ENCODE measurements at places on chromosomes 2 and 18.
A peak's percentile ranks its signal among the peaks of the same experiment; 100 is the strongest.

GRCh38 chr2:134457765-134458472 is 204.0 kb downstream of the MGAT5 start:
- no peak for DNase-seq

- no peak for DNase-seq
These were observed 729.8 kb upstream of the SOX11 start for GRCh38 chr2:4962419-4962818.

GRCh38 chr2:99554238-99554637 is 64.4 kb upstream of the REV1 start:
- DNase-seq = no peak

DNA sequence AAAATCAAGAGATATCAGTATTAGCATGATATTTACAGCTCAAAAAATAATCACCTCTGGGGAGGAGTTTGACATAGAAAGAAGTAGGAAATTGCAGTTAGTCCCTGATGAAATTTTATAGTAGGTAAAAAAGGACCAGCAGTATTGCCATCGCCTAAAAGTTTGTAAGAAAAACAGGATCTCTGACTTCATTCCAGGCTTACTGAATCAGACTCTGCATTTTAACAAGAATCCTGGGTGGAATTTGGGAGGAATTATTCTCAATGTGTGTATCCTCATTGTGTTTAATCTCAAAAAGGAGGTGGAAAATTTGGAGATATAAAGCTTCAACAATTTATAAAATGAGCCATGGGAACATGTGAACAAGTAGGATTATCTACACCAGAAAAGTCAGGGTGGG is 31.2 kb upstream of the STAT1 start:
- no peak for DNase-seq

DNA sequence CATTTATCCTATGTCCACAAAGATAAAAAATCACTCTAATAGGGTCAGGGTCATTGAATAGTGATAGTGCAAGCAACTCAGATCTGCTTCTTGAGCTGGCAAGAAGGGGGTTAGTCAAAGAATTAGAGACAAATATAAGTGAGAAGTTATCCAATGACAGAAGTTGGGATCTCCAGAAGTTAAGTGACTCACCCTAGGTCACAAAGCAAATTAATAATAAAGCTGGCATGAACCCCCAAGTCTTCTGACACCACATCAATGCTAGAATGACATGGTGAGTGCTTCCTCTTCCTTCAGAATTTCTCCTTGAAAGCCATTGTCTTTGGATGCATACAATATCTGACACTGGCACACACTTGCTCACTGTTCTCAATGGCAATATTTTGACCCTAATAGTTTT is 343.5 kb downstream of the RIT2 start:
- DNase-seq = no peak

DNA sequence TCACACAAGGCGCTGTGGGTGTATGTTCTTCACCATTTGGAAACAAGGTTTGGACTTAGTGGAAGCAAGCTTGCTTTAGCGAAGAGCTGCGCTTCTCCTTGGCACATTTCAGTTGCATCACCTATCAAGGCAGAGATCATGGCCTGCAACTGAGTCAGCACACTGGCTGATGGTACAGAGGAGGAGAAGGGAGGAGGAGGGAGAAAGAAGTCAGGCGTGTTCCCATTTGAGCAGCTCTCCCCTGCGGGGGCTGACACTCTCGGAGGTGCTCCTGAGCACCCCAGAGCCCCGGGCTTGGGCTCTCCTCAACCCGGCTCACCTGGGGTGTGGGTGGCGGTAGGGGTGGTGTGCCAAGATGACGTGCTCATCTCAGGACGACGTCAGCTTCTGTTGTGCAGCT is 6.0 kb upstream of the SERPINB5 start:
- DNase-seq = no peak

GRCh38 chr2:41847744-41848441 is 199.9 kb upstream of the PKDCC start:
- peak; percentile 91 for DNase-seq

GRCh38 chr2:16642088-16642487 is 23.5 kb downstream of the CYRIA start:
- DNase-seq = no peak

GRCh38 chr18:63051928-63052327 is 267.6 kb downstream of the BCL2 start:
- no peak for DNase-seq

GRCh38 chr2:97754690-97755346 is 41.4 kb downstream of the ZAP70 start:
- DNase-seq = no peak

- peak; percentile 41 for DNase-seq
These were observed 196.4 kb upstream of the NABP1 start for GRCh38 chr2:191481305-191482070.

GRCh38 chr2:179745635-179746256 is 115.7 kb downstream of the ZNF385B start:
- DNase-seq = peak; percentile 46

DNA sequence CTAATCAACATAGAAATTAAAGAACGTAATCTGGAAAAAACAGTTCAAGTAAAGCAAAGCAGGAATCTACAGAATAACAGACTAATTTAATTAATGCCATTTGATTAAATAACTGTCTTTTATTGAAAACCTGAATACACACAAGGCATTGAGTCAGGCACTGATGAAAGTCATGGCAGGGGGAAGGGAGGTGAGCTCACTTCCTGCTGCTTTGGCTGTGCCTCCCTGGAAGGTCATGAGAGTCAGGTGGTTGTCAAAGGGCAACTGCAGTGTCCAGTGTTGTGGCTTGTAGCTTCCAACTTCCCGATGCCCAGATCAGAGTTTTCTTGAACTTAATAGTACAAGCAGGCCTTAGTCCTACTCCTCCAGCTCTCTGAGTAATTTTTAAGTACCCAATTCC is 180.9 kb downstream of the PID1 start:
- DNase-seq = peak; percentile 70

DNA sequence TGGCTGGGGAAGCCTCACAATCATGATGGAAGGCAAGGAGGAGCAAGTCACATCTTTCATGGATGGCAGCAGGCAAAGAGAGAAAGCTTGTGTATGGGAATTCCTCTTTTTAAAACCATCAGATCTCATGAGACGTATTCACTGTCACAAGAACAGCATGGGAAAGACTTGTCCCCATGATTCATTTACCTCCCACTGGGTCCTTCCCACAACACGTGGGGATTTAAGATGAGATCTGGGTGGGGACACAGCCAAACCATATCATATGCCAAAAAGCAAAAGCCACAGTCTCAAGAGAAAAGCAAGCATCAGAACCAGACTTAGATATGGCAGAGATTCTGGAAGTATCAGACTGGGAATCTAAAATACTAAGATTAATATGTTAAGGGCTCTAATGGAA is 30.0 kb upstream of the SCRN3 start:
- DNase-seq = no peak

GRCh38 chr2:171864357-171864985 is 29.6 kb downstream of the SLC25A12 start:
- DNase-seq = no peak

GRCh38 chr2:7740114-7740513 is 822.9 kb downstream of the RNF144A start:
- DNase-seq = no peak

DNA sequence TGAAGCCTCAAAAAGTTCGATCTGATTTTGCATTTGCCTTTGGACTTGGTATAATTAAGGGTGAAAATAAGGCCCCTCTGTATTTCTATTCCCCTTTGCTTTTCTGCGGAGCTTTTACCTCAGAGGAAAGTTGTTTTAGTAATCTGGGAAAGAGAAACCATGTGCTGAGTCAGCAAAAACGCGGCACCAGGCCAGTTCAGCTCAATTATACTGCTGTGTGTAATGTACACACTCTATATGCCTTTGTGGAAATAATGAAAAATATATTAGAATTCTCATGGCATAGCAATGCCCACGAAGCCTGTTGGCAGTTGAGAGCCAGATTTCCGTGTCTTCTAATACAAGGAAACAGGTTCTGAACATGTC is 161.9 kb upstream of the SIX2 start:
- DNase-seq = peak; percentile 20

- DNase-seq = peak; percentile 66
These were observed 70.5 kb upstream of the RTN4 start for GRCh38 chr2:55120634-55121359.

- DNase-seq = no peak
These were observed 105.5 kb upstream of the CCDC68 start for GRCh38 chr18:55064760-55065159.

GRCh38 chr2:30336084-30336483 is 104.8 kb downstream of the LBH start:
- no peak for DNase-seq

- no peak for DNase-seq
These were observed 548.5 kb downstream of the SLC4A3 start for GRCh38 chr2:220175967-220176366.

- no peak for DNase-seq
These were observed 76.2 kb upstream of the COL5A2 start for GRCh38 chr2:189255711-189256110.

- no peak for DNase-seq
These were observed 58.1 kb downstream of the ST3GAL5 start for GRCh38 chr2:85830645-85831044.

DNA sequence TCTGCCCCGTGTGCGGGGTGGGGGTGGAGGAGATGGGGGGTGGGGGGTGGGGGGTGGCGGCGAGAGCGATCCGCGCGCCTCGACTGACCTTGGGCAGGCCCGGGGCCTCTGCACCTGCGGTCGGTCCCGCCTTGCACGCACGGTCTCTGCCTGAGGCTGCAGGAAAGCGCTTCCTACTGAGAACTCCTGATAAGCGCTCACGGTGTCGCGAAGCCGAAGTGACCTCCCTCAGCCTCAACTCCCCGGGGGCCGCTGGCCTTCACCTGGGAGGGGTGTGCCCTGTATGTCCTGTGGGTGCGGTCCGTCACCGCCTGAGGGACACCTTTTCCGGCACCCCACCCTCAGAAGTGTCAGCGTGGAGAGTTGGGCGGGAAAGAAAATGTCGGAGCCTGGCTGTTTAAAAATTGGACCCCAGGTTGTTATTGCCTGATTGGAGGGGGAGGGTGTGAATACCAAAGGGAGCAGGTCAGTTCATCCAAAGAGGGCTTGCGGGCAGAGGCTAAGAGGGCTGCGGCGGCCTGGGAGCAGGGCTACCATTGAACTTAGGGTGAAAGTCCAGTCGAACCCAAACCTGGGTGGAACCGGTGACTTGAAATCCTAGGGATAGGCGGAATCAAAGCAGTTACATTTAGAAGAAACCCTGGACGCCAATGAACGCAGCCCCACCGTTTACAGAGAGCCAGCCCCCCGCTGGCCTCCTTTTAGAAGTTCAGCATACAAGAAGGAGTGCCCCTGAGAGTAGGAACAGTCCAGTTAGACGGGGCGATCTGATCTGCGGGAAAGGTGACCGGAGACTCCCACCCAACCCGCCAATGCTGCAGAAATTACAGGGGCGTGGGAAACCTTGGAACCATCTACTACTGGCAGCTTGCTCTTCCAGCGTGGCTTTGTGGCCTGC is 1.2 kb downstream of the MAL start:
- no peak for DNase-seq

- peak; percentile 77 for DNase-seq
These were observed 23.9 kb downstream of the PRKCE start for GRCh38 chr2:45675263-45675812.

GRCh38 chr2:86238354-86238753 is 39.1 kb downstream of the MRPL35 start:
- no peak for DNase-seq

- DNase-seq = peak; percentile 49
These were observed 254.9 kb downstream of the IRS1 start for GRCh38 chr2:226544596-226545210.

GRCh38 chr2:46304635-46305034 is 7.4 kb downstream of the EPAS1 start:
- DNase-seq = no peak

- DNase-seq = no peak
These were observed 40.5 kb upstream of the REL start for GRCh38 chr2:60840880-60841279.

DNA sequence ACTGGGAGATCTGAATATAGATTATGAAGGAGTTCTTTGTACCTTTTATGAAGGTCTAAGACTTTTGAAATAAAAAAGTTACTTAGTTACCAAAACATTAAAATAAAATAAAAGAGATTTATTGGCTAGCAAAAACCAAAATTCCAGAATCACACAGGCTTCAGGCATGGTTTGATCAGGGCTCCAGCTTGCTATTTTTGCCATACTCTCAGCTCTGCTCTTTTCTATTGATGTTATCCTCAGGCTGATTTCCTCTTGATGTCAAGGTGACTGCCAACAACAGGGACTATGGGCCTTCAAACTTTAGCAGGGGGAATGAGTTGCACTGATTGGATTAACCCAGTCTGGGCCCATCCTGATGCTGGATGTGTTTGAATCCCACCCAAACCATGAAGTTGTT is 174.1 kb downstream of the TFCP2L1 start:
- no peak for DNase-seq

DNA sequence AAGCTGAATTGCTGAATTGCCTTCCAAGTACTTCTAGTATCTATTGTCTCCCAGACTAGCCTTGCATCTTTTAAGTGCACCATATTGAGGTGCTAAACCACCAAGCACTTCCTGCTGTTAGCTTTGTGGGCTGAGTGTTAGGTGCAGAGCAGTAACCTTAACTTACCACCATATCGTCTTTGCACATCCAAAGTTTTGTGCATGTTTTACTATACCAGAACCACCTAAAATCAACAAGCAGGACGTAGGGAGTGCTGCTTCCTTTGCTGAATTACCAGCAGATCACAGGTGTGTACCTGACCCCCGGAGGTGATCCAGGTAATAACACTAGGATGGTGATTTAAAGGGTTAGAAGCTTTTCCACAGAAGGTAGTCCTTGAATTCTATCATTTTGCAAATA is 359.9 kb upstream of the HNRNPA3 start:
- no peak for DNase-seq

- DNase-seq = no peak
These were observed 54.5 kb downstream of the MEIS1 start for GRCh38 chr2:66489436-66489835.

- no peak for DNase-seq
These were observed 127.2 kb downstream of the CTNNA2 start for GRCh38 chr2:79640001-79640400.

DNA sequence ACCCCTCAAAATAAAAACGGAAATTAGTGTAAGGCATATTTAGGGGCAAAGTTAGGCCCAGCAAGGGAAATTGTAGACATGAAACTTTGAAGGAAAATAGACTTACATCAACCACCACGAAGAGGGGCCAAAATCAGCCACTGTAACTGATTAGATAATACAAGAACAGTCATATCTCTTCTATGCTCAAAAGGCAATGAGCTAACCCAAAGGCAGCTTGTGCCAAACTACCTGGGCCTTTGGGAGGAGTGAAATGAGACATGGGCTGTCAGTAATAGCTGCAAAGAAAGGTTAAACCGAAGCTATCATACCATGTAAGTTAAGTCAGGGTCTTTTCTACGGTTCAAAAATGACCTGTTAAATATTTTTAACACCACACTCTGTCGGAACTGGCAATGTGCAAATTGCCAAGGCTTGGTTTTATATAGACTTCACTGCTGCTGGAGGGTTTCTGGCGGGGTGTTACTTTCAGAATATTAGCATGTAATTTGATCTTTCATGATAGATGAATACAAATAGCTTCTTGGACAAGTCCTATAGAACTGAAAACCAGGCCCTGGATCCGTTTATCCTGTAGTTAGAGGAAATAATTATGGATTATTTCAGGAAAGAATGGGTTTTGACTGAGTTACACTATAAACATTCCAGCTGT is 69.6 kb downstream of the ACVR1 start:
- no peak for DNase-seq

All from fibroblast of mammary gland (primary cell).